ENCODE measurements at places on chromosomes 13 and 19.

DNA sequence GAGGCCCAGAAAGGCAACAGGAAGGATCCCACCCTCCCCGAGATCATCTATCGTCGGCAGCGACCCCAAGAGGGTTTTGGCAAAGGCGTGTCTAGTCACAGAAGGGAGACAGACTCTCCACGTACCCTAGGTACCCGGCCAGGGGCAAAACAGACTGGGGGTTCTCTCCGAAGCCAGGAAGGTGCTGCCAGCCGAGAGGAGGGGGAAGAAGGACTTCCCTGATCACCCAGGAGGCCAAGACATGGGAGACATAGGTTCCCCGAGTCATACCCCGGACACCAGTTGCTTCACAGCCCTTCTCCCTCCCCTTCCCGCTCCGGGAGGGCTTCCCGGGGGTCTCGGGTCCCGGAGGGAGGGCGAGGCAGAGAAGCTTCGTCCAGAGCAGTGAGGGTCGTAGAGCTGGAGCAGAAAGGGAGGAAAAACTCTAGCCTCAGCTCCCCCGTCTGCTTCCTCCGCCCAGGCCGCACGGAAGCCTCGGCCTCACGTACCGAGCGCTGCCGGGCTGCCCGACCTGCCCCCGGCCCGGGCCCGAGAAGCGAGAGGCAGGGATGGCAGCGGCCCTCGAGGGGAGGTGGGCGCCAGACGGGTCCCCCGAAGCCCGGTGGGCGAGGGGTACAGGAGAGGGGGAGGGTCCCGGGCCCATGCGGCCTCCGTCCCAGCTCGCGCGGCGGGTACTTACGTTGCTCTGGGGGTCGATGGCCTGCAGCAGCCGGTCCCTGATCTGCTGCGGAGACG is 644 bp downstream of the MED26 start:
- DNase-seq: peak; percentile 62

DNA sequence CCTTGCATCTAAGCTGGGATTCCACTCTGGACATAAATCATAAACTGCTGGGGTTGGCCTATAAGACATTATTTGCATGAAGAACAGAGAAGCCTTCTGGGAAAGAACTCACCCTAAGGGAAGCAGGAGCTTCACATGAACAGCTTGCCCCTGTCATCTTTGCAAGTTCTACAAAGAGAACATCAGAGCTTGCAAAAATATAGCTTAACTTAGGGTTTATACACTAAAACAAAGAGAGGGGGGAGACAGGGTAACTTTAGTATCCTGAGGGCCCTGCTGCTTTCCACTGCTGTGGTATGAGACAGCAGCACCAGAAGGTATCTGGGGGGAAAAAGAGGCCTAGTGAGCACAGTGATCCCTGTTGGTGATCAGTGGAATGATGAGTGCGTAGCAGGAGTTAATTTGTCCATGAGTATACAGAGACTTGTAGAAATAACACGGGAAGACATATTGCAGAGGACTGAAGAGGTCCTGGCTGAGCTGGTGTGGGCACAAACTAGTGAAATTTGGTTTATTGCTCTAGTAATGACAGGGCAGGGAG is 116.1 kb upstream of the TSC22D1 start:
- DNase-seq: no peak

DNA sequence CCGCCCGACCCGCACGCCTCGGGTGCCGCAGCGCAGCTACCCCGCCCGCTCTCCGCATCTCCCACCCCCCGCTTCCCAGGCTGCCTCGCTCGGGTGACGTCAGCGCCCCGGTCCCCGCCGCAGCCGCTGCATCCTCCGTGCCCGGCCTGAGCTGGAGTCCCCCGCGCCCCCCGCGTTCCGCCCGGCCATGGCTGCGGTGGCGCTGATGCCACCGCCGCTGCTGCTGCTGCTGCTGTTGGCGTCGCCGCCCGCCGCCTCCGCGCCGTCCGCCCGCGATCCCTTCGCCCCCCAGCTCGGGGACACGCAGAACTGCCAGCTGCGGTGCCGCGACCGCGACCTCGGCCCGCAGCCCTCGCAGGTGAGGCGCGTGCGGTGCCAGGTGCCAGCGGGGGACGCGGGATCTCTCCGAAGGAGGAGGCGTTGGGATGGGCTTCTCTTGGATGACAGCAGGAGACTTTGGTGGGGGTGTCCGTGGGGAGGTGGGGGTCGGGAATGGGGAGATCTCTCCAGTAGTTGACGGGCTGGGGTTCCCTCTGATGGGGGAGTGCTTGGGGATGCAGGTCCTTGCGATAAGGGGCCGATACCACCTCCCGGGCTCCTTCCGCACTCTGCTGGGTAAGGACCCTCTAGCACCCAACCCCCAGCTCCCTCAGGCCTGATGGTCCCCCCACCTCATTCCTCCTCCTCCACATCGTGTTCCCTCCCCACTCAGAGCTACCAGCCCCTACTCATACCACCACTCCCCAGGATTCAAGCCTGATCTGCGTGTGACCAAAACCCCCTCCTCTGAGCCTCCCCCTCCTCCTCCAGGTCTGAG is at the start of gene TMEM59L:
Gene TMEM59L (plus strand): TSS at position 99 of the 817 bp plus-strand sequence. CDS start 89 bp downstream, at position 188.
- DNase-seq: no peak

GRCh38 chr13:59133903-59134302 is 1029.8 kb downstream of the DIAPH3 start:
- no peak for DNase-seq

GRCh38 chr13:32200741-32201140 is 114.4 kb downstream of the ZAR1L start:
- DNase-seq: no peak
